ENCODE measurements at places on chromosomes 3 and 15.

DNA sequence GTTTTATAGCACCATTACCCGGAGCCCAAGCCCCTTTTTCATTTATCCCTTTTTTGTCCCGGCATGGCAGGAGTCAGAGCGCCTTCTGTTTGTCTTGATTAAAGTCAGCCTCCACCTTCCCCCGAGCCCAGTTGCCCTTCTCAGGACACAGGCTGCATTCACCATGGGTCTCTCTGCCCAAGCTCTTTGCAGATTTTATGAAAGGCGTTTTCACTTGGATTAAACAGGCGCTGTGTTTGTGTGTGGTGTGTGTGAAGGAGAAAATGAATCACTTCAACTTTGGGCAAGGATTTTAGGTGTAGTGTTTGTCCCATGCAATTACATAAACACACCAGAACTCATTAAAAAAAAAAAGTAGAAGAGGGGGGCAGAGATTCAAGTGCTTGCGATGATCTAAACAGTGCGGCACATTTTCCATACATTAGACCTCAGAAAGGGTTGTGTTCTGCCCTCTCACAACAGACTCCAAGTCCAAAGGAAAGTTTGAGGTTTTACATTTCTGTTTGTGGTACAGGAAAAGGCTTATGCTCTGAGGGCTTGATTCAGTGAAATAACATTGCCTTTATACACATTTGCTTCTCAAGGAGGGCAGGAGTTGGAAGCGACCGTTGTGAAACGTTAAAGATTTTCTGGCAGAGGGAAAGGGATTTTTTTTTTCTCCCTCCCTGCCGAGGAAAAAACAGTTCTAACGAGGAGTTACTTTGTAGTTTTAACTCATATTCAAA lies 14.5 kb upstream of the IL16 start:
- DNase-seq = no peak

DNA sequence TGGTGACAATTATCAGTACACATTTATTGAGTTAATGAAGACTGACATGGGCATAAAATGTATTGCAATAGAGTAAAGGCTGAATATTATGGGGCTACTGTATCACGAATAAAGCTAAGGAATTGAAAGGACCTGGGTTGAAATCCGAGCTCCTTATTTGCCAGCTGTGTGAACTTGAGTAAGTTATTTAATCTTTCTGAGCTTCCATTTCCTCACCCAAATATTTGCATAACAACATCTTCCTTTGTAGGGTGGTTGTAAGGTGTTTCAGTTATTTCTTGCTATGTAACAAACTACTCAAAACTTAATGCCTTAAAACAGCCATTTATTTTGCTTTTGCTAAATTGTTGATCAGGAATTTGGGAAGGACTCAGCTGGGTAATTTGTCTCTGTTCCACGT lies 111.1 kb upstream of the TSC22D2 start:
- no peak for DNase-seq

- no peak for DNase-seq
Observed at GRCh38 chr3:139252719-139253118, 91.1 kb upstream of the MRPS22 start.

GRCh38 chr3:56314842-56315241 lies 153.4 kb downstream of the ERC2 start:
- DNase-seq = no peak

GRCh38 chr3:193998123-193998448 lies 137.9 kb upstream of the HES1 start:
- DNase-seq = no peak

All from small intestine (tissue), 16 donors.